ENCODE measurements at places on chromosomes 4 and X. TPM values are rescaled to one million over a fixed set of nuclear protein-coding genes. Genes with fewer than 3 reads are reported as not detected.
A peak's percentile ranks its signal among the peaks of the same experiment; 100 is the strongest.

Gene ANKRD50
- 47.2 TPM for total RNA-seq

DNA sequence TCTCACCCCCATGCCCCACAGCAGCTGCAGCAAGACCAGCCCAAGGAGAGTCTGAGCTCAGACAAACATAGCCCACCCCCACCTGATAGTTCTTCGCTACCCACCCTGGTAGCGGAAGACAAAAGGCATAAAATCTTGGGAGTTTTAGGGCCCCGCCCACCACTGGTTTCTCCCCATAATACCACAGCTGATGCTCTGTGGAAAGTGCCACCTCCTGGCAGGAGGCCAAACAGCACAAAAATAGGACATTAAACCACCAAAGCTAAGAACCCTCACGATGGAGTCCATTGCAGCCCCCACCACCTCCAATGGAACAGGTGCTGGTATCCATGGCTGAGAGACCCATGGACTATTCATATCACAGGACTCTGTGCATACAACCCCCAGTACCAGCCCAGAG, 226.7 kb downstream of the SNCA start:
- H3K4me3 ChIP-seq: no peak overlapping the region
- H3K27me3 ChIP-seq: peaks cover 13% of the 10 kb centered on the region
- no peaks in the 10 kb centered on the region for H3K36me3 ChIP-seq
- DNase-seq: no peak
- H3K4me1 ChIP-seq: no peaks in the 10 kb centered on the region

DNA sequence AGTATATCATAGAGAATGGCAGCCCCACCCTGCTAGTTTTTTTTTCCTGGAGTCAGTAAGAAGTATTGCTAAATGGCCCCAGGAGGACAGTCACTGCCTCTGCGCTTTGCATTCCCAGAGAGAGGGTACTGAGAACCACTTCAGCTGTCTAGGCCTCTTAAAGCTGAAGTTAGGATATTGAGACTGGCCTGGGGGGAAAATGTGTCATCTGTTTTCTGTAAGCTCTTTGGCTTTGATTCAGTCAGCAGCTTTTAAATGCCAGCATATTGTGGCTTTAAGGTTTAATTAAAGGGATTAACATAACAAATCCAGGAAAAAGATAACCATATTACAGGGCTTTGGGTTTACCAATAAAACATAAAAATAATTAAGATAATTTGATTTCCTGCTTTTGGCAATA, 852.0 kb downstream of the PCDH18 start:
- no peak overlapping the region for H3K4me3 ChIP-seq
- H3K36me3 ChIP-seq: no peaks in the 10 kb centered on the region
- peaks cover 4% of the 10 kb centered on the region for H3K4me1 ChIP-seq

DNA sequence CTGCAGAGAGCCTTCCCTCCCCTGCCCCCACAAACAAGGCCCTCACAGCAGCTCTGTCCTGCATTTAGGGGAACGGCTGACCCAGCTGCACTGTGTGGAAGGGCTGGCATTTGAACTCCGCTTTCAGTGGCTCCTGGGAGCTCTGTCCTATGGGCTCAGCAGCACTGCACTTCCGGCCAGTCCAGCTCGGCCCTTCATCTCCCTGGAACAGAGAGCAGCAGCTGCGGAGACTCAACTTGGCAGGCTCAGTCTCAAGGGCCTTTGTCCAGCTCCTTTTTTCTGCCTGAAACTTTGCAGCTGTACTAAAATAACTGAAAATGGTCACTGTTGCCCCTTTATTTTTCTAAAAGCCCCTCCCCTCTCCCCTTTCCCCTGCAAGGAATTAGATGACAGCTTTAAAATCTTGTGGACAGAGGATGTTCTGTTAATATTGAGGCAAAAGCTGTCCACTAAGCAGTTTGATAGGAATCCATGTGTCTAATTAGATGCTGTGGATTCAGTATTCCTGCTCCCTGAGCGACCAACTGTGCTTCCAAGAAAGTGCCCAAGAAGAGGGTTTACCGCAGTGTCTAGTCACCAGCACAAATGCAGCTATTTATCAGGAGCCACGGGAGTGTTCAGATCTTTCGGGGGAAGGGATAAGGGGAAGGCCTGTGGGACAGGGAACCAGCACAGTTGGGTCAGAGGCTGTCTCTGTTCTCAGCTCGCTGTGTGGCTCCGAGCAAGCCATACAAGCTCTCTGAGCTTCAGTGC, 133.1 kb downstream of the AFAP1 start:
- no peak for DNase-seq
- peaks cover 15% of the 10 kb centered on the region for H3K36me3 ChIP-seq
- peak overlapping the region; percentile 95 for H3K27ac ChIP-seq
- H3K27me3 ChIP-seq: no peaks in the 10 kb centered on the region
- H3K4me1 ChIP-seq: peaks cover 79% of the 10 kb centered on the region

DNA sequence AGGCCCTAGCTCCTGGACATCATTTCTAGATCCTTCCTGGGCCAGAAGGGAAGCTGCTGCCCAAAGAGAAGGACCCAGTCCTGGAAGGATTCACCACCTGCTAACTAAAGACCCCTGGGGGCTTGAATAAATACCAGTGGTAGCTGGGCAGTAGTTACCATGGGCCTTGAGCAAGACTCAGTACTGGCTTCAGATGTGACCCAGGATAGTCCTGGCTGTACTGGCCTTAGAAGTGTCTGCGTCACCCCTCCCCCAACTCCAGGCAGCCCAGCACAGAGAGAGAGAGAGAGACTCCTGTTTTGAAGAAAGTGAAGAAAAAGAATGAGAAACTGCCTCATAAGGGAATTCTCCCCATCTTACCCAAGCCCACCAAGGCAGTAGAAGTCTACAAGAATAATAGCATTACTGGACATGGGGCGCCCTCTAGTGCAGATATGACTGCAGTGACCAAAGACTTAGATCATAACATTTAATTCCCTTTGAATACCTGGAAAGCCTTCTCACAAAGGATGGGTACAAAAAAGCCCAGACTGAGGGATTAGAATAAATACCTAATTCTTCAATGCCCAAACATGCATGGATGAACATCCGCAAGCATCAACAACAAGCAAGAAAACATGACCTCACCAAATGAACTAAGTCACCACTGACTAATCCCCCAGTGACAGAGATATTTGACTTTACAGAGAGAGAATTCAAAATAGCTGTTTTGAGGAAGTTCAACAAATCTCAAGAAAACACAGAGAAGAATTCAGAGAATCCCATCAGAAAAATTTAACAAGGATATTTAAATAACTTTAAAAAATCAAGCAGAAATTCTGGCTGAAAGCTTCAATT, 171.8 kb downstream of the HNRNPD start:
- H3K27me3 ChIP-seq: peaks cover 11% of the 10 kb centered on the region
- DNase-seq: no peak
- H3K4me1 ChIP-seq: no peaks in the 10 kb centered on the region
- no peaks in the 10 kb centered on the region for H3K36me3 ChIP-seq
- H3K4me3 ChIP-seq: no peak overlapping the region

- H3K4me1 ChIP-seq: peaks cover 24% of the 10 kb centered on the region
- H3K4me3 ChIP-seq: peak within 1 kb of the TSS; percentile 86
- no peak for DNase-seq
- H3K36me3 ChIP-seq: peaks cover 4% of the 10 kb centered on the region
- peaks cover 7% of the 10 kb centered on the region for H3K27me3 ChIP-seq
Measured at GRCh38 chr4:52051213-52051614, at the start of gene SPATA18. Gene SPATA18 (plus strand): TSS chr4:52051304. CDS start chr4:52051705, 401 bp downstream.

- no peak overlapping the region for H3K4me3 ChIP-seq
- H3K27ac ChIP-seq: no peak overlapping the region
- peaks cover 13% of the 10 kb centered on the region for H3K4me1 ChIP-seq
- no peak for DNase-seq
- no peaks in the 10 kb centered on the region for H3K36me3 ChIP-seq
Measured at GRCh38 chrX:112664924-112665323, 14.8 kb downstream of the LHFPL1 start.

- no peak for DNase-seq
- H3K27me3 ChIP-seq: no peaks in the 10 kb centered on the region
- H3K4me1 ChIP-seq: no peaks in the 10 kb centered on the region
- no peak overlapping the region for H3K27ac ChIP-seq
- no peaks in the 10 kb centered on the region for H3K36me3 ChIP-seq
- H3K4me3 ChIP-seq: no peak overlapping the region
Measured at GRCh38 chrX:116975517-116975916, 512.7 kb upstream of the CT83 start.

Gene IQSEC2
- 8.2 TPM for total RNA-seq

Gene NUP62CL
- not detected for total RNA-seq

Data from chondrocyte (in vitro differentiated cells).